ENCODE measurements at places on chromosomes 3 and 15. TPM values are rescaled to one million over a fixed set of nuclear protein-coding genes. Genes with fewer than 3 reads are reported as not detected.

The EID1 gene
- total RNA-seq = 97.8 TPM

The DBR1 gene
- total RNA-seq = 21.2 TPM

DNA sequence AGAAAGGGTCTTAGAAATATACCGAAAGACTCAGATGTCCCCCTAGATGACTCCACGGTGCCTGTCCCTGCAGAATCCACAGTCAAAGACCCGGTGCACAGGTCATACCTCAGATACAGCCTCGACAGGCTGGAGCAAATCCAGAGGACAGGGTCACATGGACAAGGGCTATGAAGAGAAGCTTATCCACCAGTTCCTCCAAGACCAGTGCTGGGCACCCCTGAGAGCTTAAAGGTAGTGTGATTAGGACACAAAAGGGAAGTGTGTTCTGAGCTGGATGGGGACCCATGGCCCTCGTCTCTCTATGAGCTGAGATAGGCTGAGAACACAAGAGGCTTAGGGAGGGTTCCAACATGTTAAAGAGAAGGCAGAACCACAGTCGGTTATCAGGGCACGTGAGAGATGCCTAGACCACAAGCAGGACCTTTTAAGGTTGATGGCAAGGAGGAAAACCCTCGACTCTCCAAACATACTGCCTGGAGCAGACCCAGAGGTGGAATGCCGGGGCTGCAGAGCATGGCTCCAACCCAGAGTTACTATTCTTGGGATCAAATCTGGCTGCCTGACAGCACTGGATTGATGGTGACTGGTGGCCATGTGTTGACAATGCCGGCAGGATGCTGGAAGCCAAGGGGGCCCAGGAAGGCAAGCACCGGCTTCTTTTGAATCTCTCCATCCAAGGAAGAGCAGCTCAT, 46.9 kb downstream of the ADCY5 start:
- no peak for DNase-seq

The ADCY5 gene
- total RNA-seq = 9.1 TPM

The PDCD6IP gene
- 168 TPM for total RNA-seq

- no peak for DNase-seq
Observed at GRCh38 chr15:81097890-81098280, 36.2 kb upstream of the CFAP161 start.
